Activated T-helper 1 cell treated with anti-CD3 and anti-CD28 coated beads, Interleukin-2, amount 50 U/mL, for 16 hours (primary cell): ENCODE measurements at places on chromosomes 2 and 18.

DNA sequence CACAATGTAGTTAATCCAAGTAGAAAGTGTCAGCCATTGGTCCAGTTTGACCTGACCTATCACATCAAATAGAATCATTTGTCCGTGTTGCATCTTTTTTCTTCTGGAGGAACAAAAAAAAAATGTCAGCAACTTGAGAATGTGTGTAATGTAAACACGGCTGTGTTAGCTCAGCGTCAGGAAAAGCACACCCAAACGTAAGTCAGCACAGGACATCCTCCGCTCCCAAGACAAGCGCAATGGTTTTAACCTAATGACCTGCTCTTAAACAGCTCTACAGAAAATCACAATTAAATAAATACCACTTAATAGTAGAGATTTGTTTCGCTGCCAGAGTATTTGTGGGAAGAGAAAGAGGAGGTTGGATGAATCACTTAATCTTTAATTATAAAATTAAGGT lies 59.4 kb downstream of the OSR1 start:
- DNase-seq = no peak

GRCh38 chr2:98768384-98769113 lies 37.6 kb upstream of the MGAT4A start:
- no peak for DNase-seq

DNA sequence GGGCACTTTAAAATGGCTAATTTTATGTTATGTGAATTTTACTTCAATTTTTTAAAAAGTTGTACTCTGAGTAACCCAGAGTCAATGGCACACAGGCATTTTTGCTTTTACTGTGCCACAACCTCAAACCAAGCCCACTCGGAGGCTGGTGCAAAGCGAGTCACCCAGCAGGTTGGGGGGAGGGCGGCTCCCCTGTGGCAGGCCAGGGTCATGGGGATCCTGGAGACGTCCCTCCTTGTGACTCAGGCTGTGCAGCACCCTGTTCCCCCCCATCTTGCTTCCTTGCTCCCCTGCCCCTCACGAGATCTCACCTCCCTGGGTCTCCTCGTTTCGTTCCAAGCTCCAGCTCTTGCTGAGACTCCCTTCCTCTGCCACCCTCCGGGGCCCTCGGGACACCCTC lies 58.6 kb downstream of the POMC start:
- no peak for DNase-seq

DNA sequence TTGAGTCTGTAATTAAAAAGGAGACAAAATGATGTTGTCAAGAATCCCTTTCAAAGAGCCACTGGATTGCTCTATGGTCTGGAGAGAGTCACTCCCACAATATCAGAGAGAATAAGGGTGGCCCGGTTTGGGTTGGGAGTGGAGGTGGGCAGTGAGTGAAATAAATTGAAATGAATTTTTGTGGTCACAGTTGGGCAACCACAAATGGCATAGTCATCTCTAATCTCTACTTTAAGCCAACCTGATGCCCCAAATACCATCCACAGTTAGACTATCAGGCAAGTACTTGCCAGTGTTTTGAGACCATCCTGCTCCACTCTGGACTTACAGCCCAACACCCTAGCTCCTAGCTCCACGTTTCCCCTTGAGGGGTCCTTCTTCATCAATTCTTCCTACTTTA lies 559.7 kb downstream of the BCL11A start:
- no peak for DNase-seq

GRCh38 chr18:31660763-31661162 lies 23.6 kb downstream of the B4GALT6 start:
- no peak for DNase-seq

DNA sequence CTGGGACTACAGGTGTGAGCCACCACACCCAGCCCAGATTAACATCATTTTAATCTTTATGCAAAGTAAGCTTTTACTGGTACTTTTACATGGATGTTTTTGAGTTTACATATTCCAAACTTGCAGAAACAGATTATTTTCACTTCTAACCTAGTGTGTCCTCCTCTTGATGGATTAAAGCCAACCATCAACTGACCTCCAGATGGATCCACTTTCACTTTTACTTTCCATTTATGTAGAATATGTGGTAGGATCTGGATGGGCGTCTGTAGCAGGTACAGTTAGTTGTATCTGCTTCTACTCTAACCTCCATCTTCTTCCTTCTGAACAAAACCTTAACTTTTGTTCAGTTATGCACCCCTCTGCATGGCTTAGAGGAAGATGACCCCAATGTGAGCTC lies 264.1 kb downstream of the CDH20 start:
- no peak for DNase-seq

- DNase-seq = no peak
Measured at GRCh38 chr2:8652774-8653426, 29.0 kb upstream of the ID2 start.

DNA sequence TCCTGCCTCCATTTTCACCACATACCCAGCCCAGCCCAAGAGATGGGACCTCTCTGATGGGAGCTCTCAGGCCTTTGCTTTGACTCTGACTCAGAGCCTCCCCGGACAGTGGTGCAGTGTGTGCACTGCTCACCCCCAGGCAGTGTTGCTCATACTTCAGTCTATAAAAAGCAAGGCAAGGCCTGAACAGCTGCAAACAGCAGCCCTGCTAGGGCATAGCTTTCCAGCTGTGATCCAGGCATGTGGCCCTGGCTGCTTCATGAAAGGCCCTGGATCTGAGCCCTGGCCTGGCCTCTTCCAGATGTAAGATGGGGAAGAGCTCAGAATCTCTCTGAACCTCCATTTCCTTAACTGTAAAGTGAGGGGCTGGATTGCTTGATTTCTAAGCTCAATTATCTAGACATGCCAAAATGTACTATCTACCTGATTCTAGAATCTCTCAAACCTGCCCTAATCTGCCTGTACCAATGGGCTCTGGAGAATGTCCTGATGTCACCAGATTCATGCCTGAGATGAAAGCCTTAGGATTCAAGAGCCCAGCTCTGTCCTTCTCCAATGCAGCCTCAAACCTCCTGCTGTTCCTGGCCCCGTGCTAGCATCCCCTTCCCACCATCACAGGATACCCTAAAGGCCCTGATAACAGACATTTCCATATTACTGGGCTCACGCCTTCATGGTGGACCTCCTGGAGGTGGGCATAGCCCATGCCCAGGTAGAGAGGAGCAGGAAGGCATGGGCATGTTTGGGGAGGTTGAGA lies 206.9 kb downstream of the ARL4C start:
- no peak for DNase-seq

- DNase-seq = no peak
Measured at GRCh38 chr2:79723830-79724229, 211.0 kb downstream of the CTNNA2 start.

DNA sequence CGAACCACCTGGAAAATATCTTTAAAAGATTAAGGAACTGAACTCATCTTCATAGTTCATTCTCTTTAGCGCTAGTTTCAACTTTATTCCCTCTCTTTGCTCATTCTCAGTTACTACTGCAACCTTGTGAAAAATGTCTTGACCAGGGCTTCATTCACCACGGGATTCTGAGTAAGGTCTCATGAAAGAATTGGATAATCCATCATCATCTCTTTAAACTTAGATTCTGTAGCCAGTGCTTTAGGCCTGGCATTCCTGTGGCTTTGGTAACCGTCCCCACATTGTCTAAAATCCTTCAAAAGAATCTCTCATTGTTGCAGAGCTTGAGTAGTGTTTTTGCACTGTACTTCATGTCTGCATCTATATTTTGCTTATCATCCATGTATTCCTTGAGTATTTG lies 229.5 kb downstream of the ETAA1 start:
- no peak for DNase-seq

GRCh38 chr2:210519594-210519993 lies 36.8 kb upstream of the CPS1 start:
- no peak for DNase-seq

DNA sequence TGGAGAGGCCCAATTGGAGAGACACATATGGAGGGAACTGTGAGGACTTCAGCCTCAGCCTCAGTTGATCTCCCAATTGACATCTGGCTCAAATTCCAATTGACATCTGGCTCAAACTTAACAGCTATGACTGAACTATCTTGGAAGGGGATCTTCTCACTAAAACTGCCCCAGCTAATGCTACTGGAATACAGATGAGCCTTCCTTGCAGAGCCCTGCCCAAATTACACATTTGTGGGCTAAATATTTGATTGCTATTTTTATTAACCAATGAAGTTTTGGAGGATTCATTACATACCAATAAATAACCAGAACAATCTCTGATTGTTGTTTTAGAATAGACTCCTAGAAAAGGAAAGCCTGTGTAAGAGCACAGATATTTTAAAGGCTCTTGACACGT lies 189.0 kb upstream of the THUMPD2 start:
- DNase-seq = no peak

- DNase-seq = no peak
Measured at GRCh38 chr18:13725566-13726231, 659 bp downstream of the FAM210A start.

DNA sequence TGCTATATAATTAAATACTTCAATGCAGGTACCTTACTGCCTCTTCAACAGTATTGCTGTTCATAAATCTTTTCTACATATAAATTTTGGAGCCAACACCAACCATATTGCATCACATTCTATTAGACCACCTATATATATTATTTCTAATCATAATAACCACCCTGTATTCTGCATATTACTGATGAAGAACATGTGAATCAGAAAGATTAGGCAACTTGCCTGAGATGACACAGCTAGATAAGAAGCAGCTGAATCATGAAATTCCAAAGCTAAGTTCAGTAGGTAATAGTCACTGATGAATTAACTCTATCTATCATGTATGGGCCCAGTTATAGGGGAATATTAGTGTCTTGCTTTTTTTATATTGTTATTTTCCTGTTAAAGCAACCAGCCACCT lies 161.8 kb downstream of the AGPS start:
- no peak for DNase-seq

GRCh38 chr2:140344838-140345237 lies 1564.6 kb upstream of the NXPH2 start:
- DNase-seq = no peak

GRCh38 chr2:60445684-60446179 lies 107.7 kb downstream of the BCL11A start:
- DNase-seq = no peak

DNA sequence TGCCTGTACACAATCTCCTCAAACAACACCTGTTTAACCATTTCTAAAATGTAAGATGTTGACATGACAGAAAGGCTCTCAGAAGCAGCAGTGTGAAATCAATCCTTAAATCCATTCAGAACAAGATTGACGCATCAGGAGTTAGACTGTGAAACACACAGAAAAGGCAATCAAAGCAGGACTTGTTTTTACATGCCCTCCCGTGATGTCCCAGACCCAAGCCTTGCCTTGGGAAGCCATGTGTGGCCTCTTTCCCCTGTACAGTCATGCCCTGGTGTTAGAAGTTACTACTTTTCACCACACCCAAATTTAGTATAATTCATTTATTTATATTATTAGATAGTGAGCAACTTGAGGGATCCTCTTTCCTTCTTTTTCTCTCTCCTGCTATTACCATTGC lies 115.7 kb downstream of the NCKAP5 start:
- DNase-seq = no peak

GRCh38 chr2:121303531-121304263 lies 18.7 kb upstream of the TFCP2L1 start:
- DNase-seq = no peak

GRCh38 chr18:1306641-1307040 lies 402.0 kb downstream of the ADCYAP1 start:
- no peak for DNase-seq

DNA sequence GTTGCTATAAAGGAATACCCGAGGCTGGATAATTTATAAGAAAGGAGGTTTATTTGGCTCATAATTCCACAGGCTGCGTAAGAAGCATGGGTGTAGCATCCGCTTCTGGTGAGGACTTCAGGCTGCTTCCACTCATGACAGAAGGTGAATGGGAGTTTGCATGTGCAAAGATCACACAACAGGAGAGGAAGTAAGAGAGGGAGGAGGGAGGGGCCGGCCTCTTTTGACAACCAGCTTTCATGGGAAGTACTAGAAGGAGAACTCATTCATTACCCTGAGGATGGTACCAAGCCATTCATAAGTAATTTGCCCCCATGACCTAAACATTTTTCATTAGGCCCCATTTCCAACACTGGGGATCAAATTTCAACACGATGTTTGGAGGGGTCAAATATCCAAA lies 386.8 kb upstream of the NETO1 start:
- no peak for DNase-seq

- DNase-seq = no peak
Measured at GRCh38 chr18:78406743-78407465, 572.7 kb upstream of the SALL3 start.

DNA sequence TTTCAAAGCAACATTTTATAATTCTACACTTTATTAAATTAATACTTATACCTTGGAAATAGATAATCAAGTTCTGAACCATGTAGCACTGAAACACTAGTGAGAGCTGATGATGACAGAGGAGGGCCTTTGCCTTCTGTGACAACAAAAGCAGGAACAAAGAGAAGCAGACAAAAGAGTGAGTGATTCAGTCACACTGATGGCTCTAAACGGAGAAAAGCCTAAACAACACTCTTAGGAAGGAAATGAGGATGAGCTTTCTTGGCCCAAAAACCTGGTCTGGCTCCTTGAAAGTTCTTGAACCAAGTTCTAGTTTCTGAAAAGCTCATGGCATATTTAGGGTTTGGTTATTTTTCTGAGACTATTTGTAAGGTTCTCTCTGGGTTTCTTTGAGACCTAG lies 271.9 kb downstream of the DPP10 start:
- DNase-seq = no peak

DNA sequence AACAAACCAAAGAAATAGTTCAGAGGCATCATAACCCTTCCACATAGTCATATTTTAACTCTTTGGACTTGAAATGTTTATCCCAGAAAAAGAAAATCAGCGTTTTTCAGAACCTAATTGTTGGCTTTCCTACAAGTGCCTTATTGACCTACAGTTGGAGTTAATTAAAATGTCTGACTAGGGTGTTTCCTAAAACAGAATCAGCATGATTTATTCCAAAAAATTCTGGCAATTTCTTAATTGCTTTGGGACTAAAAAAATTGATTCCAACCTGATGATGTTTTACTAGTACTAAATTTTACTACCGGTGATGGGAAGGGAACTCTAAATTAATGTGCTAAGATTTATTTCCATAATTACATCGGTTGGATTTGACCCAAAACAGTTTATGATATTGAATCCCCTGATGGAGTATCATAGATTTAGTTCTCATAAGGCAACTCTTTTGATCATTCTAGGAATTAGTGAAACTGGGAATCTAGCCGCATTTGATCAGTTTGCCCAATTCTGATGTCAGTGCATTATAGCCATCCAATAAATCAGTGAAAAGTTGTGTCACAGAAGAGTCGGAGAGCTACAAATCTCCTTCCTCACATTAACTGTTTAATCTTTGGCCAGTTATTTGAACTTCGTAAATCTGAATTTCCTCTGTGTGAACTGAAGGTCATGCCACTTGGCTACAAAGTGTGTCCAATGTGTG lies 134.3 kb upstream of the DSEL start:
- no peak for DNase-seq

GRCh38 chr2:33238111-33238510 lies 238.3 kb upstream of the RASGRP3 start:
- DNase-seq = no peak

- DNase-seq = no peak
Measured at GRCh38 chr2:187075199-187075635, 226.2 kb upstream of the ZSWIM2 start.

DNA sequence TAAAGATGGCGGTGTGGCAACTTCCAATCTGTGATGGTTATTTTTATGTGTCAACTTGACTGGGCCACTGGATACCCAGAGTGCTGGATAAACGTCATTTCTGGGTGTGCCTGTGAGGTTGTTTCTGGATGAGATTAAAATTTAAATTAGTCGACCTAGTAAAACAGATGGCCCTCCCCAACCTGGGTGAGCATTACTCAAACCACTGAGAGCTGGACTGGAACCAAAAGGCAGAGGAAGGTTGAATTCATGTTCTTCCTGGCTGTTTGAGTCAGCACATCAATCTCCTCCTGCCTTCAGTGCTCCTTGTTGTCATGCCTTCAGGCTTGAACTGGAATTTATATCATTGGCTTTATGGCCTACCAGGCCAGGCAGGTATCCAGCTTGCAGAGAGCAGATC lies 190.8 kb upstream of the RGPD4 start:
- no peak for DNase-seq
